ENCODE measurements at places on chromosomes 11 and 22.

- no peak for DNase-seq
These were observed 21.2 kb downstream of the PACSIN2 start for GRCh38 chr22:42993651-42994275.

GRCh38 chr11:32436751-32437494, 1.6 kb upstream of the WT1 start:
- no peak for DNase-seq

DNA sequence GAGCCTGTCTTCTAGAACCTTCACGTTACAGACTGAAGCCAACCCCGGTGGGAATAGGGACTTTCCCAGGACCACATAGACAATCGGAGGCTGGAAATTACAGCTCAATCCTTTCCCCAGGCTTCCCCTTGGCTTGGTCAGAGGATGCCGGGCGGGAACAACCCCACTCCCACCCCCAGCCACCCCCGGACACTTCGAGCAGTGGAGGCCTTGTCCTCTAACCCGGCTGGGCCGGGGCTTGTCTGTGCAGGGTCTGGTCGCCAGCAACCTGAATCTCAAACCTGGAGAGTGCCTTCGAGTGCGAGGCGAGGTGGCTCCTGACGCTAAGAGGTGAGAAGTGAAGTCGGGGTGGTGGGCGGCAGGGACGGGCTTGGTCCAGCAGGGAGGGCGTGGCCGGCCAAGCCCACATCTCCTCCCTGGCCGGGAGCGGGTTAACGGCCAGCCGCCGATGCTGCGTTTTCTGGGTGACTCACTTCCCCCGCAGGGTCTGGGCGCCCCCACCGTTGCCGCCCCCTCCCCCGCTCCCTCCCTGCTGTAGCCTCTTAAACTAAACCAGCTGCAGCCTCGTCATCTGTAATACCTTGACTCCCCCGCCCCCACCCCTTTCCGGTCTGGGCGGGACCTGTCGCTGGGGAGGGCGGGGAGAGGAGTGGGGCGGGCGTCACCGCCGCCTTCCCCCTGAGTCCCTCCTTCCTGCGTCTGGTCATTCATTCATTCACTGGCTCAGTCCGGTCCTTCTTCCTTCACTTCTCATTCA, 1.5 kb downstream of the LGALS1 start:
- peak; percentile 95 for DNase-seq

DNA sequence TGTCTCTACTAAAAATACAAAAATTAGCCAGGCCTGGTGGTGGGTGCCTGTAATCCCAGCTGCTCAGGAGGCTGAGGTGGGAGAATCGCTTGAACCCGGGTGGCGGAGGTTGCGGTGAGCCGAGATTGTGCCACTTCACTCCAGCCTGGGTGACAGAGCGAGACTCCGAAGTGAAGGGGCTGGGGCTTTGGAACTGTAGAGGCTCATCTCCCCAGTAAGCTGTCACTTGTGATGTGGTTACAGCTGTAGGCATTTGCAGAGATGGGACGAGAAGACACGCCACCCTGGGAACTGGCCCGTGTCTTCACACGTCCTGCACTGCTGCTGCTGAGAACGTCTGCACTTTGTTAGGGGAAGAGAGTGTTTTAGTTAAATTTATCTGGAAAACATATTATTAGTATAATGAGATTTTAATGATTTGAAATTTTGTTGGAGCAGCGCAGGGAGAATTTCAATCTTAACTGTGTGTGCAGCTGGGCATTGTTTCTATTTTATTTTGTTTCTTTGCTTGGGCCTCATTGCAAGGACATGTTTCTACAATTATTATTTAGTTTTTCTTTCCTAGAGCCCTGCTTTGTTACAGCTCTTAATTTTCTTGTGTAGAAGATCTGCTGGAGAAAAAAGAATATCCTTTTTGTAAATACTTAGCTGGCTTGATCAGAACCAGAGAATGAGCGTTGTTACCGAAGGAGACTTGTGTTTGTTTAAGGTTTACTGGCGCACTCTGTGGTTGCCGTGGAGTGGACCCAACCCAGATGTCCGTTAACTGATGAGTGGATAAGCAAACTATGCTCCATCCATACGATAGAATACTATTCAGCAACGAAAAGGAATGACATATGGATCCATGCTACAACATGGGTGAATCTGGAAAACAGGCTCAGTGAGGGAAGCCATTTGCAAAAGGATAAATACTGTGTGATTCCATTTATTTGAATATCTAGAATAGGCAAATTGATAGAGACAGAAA, 18.4 kb downstream of the PARVB start:
- no peak for DNase-seq

DNA sequence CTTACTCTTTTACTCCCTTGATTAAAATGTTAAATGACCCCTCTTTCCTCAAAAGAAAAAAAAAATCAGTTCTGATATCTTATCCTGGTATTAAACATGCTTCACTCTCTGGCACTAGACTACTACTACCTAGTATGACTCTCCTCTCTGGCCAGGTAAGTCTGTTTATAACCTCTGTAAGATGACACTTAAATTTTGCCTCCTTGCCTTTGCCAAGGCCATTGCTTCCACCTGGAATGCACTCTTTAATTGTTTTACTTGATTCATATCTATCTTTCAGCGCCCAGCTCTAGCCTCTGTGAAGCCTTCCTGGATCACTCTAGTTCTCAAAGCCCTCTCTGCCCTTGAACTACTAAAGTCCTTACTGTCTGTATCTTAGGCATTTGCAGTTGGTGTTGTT, 170.4 kb downstream of the ETS1 start:
- DNase-seq = no peak

All from activated T-cell treated with anti-CD3 and anti-CD28 coated beads for 1 hour (primary cell).